Nucleus accumbens (tissue), 56 donors: ENCODE measurements at places on chromosomes 5 and 9.

DNA sequence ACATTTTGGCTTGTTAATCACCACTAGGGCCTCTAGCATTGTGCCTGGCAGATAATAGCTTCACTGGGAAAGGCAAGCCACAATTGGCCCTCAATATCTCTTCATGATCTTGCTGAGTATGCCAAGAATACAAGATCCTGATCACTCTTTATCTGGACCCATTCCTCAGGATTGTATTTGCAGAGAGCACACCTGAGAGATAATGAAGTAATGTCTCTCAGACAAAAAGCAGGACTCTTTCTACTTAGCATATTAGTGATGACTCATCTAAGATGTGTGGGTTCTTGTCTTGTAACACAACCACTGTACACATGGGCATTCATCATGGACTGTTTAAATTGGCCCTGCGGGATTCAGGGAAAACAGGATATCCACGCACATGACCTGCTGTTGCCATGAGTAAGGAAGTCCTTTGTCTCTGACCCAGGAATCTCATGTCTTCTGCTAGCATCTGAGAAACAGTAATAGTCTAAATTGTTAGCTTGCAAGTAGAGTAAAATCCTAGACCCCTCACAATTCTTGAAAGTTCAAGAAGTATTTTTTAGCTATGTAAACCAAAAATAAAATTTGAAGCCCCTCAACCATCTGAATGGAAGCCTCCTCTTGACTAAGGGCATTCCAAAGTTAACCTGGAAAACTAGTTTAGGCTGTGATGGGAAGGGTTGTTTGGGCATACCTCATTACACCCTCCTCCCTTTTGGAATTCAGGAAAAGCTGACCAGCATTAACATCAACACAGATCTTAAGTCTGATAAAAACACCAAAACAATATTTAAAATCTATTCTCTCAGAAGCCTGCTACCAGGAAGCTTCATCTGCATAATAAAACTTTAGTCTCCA is 28.0 kb upstream of the NFIL3 start:
- no peak for DNase-seq

- no peak for DNase-seq
These were observed 83.9 kb downstream of the KCTD16 start for GRCh38 chr5:144254552-144254951.

DNA sequence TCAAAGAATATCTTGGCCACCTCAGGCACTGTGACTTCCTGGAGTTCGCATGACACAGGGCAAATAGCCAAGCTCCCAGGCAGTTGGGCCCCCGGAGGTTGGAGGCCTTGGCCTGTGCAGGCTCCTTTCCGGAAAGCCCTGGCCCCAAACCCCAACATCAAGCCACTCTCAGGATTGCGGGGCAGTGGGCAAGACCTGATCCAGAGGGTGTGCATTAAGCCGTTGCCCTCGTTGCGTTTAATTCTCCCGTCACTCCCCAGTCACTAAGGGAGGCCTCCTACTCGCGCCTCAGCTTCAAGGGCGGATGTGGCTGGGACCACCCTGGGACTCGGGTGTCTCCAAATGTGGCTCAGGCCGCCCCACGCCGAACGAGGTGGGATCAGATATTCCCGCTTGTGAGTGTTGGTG is 60.1 kb downstream of the TMEM174 start:
- no peak for DNase-seq

DNA sequence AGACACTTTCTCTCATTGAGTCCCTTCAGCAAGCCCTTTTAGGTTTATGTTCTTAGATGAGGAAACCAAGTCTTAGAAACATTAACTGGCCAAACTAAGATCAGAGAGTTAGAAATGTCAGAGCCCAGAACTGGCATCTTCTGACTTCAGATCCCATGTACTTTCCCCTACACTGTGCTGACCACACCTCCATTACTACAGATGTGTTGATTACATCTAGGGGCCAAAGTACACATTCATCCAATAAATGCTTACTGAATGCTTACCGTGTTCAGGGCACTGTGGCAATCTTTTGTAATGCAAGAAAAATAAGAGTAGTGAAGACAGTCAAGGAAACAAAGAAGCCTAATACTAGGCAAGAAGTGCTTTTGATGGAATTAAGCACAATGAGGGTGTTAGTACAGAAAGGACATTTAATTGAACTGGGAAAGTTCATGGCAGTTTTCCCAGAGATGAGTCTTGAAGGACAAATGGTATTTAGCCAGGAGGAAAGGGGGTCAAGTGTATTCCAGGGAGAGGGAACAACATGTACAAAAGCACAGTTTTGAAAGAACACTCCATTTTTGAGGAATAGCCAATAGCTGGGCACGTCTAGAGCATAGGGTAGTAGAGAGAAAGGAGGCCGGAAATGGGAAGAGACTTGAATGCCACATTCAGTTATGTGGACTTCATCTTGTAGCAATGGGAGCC is 89.7 kb upstream of the CDKN2B start:
- no peak for DNase-seq

- DNase-seq, result no peak
These were observed 11.8 kb upstream of the NDUFB6 start for GRCh38 chr9:32584784-32585183.

GRCh38 chr5:67679184-67679841 is 482.7 kb upstream of the CD180 start:
- no peak for DNase-seq

DNA sequence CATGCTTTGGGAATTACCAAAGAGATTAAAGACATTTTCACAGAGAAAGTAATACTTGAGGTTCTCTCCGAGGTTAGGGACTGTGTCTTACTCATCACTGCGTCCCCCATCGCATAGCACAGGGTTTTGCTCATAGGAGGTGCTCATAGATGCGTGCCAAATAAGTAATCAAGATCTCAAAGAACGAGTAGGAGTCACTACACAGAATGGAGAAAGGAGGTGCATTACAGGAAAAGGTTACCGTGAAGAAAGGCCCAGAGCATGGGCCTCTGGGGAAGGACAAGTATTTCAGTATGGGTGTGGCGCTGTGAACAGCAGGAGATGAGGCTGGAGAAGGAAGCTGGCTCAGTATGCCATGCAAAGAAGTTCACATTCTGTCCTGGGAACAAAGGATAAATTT is 182.4 kb downstream of the ACTL7B start:
- no peak for DNase-seq

GRCh38 chr5:133445744-133446143 is 166.6 kb downstream of the FSTL4 start:
- DNase-seq, result no peak

GRCh38 chr9:112193572-112194288 is 18.6 kb upstream of the SUSD1 start:
- no peak for DNase-seq

- DNase-seq, result no peak
These were observed 11.4 kb downstream of the TTC1 start for GRCh38 chr5:160020266-160020770.

- DNase-seq, result no peak
These were observed 91.6 kb downstream of the ROR2 start for GRCh38 chr9:91858213-91859030.

- DNase-seq, result no peak
These were observed 93.0 kb downstream of the CCDC192 start for GRCh38 chr5:127796211-127796610.

GRCh38 chr5:159342840-159343239 is 12.6 kb upstream of the IL12B start:
- no peak for DNase-seq

DNA sequence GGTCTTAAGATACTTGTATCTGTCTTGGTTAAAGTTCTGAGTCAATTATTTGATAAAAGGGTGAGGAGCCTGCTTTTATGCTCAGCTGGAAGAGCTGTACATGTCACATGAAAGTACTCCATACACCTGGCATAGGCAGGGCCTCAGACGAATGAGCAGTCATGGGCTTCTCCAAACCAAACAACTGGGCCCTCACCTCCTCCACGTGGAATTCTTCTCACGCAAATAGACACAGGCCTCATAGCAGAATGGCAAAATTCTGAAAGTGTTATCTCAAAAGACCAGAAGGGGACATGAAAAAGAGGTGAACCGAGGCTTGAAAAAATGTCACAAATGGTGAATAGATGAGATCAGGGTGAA is 48.6 kb downstream of the FAM240B start:
- DNase-seq, result no peak

DNA sequence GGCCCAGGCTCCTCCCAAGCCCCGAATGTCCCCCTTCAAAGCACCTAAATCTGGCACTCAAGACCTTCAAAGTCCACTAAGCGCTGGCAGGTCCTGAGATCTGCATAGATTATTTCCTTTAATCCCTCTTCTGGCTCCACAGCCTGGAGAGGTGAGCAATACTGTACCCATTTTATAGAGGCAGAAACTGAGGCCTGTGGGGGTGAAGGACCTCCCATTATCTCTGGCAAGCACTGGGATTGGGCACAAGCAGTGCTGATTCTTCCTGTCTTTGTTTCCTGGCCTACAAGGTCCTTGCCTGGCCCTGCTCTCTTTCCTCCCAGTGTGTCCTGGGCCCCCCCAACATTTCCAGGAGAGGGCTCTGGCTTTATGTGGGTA is 252.3 kb downstream of the PBX3 start:
- DNase-seq, result no peak

DNA sequence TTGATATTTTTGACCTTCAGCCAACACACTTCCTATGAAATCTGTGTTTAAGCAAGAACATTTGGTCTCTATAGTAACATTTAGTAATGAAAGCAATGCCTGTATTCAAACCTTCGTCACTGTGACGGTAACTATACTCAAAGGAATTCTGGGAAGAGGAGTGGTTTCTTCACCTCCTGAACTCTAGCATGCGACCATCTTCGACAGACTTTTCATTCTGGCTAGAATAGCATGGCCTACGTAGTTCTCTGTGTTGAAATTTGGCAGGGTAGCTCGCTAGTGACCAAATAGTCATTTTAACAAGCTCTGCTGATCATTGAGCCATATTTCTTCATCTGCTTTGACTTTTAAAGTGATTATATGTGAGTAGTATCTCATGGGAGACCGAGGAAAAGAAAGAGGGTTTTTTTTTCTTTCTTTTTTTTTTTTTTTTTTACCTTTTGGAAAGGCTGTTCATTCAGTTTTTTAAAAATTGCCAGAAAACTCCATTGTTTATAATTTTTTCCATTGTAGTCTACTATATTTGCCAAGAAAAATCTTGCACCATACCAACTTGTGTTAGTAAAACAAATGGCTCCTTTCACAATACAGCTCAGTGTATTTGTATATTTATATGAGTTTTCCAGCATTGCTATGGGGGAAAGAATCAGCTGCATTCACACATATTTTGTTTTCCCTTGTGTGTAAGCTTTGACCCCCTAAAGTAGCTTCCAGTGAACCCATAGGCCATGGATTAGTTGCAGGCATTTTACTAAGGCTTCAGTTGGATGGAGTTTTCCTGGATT is 166.8 kb downstream of the NNT start:
- no peak for DNase-seq

DNA sequence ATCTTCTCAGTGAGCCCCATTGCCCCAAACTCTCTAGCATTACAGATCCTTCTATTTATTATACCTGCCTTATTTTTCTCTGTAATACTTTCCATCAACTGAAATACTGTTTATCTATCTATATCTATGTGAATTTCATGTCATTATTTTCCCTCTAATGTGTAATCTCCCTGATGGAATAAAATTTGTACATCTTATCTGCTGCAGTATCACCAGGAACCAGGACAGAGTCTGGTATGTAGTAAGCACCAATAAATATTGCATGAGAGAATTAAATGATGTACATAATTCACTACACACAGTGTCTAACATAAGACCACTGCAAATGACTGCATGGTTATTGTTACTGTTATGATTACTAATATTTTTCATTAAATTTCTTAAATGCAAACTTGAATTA is 759.1 kb downstream of the PRELID2 start:
- DNase-seq, result no peak

GRCh38 chr5:149379177-149379761 is at the start of gene IL17B:
Gene IL17B, minus strand, starts transcription at chr5:149379292. Its CDS starts 67 bp downstream, at chr5:149379225.
- DNase-seq, result no peak

DNA sequence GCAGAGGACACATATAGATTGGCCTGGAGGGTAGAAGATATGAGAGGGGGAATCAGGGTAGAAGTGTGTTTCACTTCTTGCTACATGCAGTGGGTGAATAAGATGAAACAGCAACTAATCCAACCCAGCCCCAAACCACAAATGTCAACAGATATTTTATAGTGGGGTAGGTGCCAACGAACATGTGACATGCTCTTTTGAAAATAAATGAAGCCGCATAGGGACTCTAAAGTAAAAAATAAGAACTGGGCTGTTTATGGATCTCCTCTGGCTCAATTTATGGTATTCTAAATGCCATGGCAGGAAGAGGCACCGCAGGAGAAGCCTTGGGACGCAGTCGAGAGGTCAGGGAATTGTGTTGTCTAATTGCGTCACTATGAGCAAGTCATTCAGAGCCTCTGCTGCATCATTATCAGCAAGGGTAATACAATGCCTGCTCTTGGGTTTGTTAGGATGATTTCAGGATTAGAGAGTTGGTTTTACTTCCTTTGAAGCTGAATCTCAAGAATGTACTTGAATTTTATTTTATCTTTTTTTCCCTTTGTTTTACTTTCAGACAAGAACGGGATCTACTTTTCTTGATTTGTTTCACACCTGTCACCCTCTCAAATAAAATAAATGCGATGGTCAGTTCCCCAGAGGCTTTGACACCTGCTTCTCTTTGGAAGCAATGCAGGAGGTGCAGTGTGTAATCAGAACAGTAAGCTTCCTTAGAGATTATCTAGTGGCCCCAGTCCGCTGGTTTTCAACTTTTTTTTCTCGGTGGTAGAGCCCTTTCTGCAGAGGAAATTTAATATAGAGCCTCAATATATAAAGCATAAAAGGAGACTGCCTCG is 375.6 kb upstream of the CLINT1 start:
- DNase-seq, result no peak

- no peak for DNase-seq
These were observed 41.9 kb downstream of the TJP2 start for GRCh38 chr9:69215774-69216485.

GRCh38 chr5:6159832-6160430 is 218.4 kb downstream of the MED10 start:
- no peak for DNase-seq

- DNase-seq, result no peak
These were observed 18.0 kb upstream of the CAPSL start for GRCh38 chr5:35956429-35956828.

DNA sequence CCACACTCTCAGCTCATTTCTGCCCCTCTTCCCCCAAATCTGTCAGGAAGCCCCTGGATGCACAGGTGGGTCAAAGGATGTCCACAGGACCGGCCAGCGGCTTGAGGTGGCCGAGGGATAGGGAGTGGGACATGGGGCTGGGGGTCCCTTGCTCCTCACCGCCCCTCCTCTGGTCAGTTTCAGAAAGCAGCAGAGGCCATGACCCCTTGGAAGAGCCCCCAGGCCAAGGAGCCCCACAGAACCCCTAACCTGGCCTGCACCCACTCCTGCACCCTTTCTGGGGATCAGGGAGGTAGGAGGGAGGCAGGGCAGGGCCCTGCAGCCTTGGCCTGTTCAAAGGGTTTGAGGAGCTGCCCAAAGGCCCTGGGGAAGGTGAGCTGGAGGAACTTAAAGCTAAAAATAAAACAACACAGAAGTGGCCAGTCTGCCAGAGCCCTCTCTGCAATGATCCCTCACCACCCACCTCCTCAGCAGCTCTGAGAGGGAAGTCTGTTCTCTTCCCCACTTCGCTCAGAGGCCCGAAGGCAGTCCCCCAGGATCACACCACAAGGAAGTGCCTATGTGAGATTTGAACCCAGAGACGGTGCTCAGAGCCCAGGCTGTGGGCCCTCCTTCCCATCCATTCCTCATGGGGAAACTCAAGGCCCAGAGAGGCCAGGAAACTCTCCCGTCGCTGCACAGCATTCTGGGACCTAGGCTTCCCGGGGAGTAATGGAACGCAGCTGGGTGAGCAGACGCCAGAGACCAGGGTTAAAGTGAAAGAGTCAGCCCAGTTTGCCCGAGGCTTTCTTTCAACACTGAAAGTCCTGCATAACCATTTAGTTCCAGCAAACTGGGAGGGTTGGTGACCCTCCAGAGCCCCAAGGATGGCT is 910 bp downstream of the ENG start:
- no peak for DNase-seq
